ENCODE measurements at places on chromosomes 16 and 17.

GRCh38 chr16:82344157-82344556 is 174.1 kb upstream of the MPHOSPH6 start:
- no peak for DNase-seq

GRCh38 chr17:45873728-45874127 is 20.6 kb upstream of the MAPT start:
- DNase-seq, result peak; percentile 89

DNA sequence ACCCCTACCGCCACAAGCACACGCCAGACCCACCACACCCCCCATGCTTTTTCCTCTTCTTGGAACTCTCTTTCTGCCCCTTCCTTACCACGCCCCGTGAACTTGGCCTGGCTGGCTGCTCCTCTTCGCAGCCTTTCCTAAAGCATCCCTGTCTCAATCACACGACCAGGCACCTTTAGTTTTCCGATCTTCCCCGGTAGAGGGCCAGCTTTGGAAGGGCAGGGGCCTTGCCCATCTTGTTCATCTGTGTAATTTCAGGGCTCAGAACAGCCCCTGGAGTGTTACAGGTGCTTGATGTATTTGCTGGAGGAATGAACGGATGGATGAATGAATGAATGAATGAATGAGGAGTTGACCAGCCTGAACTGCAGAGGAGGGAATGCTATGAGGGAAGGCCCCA is 3.7 kb downstream of the SPPL2C start:
- no peak for DNase-seq

GRCh38 chr17:14730821-14731220 is 429.9 kb downstream of the HS3ST3B1 start:
- no peak for DNase-seq

- DNase-seq, result no peak
These were observed 2.8 kb downstream of the ZNF48 start for GRCh38 chr16:30397776-30398660.

- no peak for DNase-seq
These were observed 224.8 kb upstream of the TNRC6C start for GRCh38 chr17:77733576-77734296.
